ENCODE measurements at places on chromosomes 4 and X. TPM values are rescaled to one million over a fixed set of nuclear protein-coding genes. Genes with fewer than 3 reads are reported as not detected.

MUC7 gene
- not detected for total RNA-seq

GRCh38 chr4:184932343-184932742 lies 85.9 kb upstream of the HELT start:
- DNase-seq: no peak

- DNase-seq: no peak
These were observed 21.6 kb downstream of the CLNK start for GRCh38 chr4:10662937-10663336.

DNA sequence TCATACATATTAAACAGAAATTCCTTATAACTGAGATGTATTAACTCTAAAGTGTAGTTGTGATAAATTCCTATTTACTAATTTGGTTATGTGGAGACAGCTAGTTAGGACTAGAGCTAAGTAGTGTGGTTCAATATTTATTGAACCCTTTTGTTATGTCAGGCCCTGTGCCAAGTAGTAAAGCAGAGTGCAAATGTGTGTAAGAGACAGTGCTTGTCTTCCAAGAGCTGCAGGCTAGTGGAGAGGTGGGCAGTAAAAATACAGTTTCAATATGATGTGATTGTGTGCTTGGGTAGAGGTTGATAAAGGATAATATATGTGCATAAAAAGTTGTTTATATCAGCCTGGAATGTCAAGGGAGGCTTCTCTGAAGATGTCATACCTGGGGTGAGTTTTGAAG lies 80.0 kb downstream of the TBC1D19 start:
- no peak for DNase-seq

DNA sequence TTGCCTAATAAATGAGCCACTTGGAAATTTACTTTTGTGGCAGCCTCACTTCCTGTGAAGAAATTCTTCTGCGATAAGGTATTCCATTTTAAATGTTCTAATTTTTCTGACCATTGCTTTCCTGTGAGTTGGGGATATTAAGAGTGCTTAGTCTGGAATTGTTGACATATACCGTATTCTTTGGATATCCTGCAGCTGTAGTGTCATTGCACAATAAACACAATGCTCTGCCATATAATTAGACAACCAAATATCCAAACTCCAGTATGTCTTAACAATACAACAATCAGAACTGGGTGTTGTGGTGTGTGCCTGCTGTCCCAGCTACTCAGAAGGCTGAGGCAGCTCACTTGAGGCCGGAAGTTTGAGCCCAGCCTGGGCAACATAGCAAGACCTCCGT lies 99.4 kb downstream of the LUZP4 start:
- DNase-seq: no peak

DNA sequence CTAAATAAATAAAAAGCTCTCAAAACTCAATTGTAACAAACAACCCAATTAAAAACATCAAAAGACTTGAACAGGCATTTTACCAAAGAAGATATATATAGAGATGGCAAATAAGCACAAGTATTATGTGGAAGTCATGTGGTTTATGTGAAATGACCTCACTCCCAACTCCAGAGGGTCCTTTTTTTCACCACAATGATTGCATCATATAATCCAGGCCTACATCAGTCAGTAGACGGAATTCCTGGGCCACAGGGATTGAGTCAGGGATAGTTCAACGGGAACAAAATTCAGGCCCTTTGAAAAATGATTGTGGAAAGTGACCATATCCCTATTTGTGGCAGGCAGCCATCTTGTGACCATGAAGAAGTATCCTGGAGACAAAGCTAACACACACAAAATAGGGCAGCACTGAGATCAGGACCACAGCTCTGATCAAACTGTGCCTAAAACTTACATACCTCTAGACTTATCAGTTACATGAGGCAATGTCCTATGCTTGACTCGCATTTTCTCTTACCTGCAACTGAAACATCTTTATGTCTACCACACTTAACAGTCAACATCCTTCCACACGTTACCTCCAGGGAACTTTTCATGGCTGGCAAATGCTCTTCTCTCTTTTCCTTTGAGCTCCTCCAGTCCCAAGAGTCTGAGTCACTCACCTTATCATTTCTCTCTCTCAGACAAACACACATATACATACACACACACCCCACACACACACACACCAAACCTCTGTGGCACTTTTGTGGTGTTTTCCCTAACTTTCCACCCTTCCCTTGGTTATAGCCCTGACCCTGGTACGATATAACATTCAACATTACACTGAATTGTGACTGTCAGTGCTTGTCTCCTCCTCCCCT lies 113.5 kb downstream of the PHF8 start:
- DNase-seq: no peak

SOD3 gene
- total RNA-seq: 0.20 TPM

PCDH11X gene
- not detected for total RNA-seq

PRR32 gene
- total RNA-seq: not detected

DNA sequence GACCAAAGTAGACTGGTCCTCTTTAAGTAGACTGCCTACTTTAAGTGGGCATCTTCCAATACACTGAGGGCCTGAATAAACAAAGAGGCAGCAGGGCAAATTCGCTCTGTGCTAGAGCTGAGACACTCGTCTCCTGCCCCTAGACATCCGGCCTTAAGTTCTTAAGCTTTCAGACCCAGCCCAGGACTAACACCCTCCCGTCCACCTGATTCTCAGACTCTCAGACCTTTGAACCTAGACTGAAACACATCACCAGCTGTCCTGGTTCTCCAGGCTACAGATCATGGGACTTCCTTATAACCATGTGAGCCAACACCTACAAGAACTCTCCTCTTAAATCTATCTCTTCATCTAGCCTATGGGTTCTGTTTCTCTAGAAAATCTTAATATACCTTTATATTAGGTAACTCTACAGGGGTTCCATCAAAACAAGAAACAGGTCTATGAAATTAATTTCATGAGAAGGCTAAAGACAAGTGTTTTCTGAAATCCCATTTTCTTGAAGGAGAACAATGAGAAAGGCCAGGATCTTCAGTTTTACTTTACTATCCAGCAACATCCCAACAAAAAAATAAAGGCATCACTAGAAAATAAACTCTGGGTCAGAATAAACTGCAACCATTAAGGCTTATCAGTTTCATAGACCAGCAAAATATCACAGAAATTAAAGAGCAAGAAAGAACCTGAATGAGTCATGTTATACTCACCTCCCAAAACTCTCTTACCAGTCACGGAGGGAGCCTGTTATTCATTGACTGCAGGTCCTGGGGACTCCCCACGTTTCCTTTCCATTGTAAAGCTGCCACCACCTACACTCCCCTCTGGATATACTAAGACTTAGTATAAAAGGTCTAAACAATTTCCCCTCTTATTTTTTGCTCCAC lies 14.8 kb downstream of the ADGRA3 start:
- no peak for DNase-seq

GRCh38 chrX:18755651-18756050 lies 48.2 kb downstream of the PPEF1 start:
- DNase-seq: no peak

CSN1S1 gene
- not detected for total RNA-seq
